ENCODE measurements at places on chromosomes 13 and 19.

- no peak for DNase-seq
These were observed 47.8 kb downstream of the UBL3 start for GRCh38 chr13:29802621-29803020.

GRCh38 chr13:51009597-51009996 is 100.0 kb downstream of the RNASEH2B start:
- DNase-seq: no peak

DNA sequence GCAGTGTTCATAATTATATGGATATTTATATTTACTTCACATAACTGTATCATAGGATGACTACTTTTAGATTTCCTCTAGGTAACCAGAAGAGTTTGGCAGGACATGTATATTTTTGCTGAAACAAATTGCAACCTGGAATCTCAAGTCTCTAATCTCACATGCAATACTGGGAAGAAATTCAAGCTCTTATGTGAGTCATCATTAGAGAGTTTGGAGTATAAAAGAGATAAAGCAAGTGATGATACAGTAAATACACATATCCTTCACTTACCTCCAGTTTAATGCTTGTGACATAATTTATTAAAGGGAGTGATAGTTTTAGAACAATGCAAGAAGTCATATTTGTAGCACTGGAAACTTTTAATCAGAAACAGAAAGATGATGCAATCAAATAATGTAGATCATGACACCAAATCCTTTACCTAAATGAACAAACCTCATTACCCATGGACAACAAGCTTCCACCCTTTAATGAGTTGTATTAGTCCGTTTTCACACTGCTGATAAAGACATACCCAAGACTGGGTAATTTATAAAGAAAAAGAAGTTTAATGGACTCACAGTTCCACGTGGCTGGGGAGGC is 15.8 kb upstream of the OR7A17 start:
- no peak for DNase-seq

DNA sequence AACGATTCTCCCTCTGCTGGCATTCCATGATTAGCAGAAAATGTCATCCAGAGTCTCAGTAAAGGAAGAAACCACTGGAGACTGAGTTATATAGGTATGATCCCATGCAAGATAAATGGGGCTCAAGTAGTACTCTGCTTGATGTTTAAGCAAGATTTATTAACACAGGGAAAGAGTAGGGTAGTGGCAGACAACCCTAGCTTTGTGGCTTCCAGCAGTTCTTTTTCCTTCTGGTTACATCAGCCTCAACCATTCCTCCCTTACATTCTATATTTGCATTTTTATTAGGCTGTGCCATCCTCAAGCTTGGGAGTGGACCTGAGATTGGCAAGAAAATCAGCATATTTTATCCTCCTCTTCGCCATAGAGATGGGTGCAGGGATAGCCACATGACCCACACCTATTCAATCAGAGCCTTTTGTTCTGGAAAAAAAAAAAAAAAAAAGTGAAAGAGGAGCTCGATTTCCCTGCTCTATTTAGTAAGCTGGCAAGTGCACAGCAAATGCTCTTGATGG is 402.1 kb downstream of the ZNF536 start:
- DNase-seq: no peak

DNA sequence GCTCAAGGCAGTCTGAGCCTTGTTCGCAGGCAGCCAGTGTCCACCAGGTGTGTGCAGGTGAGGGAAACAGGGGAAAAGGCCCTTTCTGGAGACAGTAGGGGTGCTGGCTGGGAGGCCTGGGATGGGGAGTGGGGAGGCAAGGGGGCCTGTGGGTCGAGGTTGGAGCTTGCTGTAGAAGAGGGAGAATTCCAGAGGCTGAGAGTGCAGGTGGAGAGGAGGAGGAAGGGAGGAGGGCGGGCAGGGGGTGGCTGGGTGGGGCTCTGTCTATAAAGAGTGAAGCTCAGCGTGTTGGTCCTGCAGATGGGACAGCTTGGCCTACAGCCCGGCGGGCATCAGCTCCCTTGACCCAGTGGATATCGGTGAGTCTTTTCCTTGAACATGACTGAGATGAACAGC is at the start of gene CCL25:
Gene CCL25 (plus strand): TSS at position 297 of the 396 bp plus-strand sequence. CDS start 290 bp downstream, outside the sequence.
- no peak for DNase-seq

DNA sequence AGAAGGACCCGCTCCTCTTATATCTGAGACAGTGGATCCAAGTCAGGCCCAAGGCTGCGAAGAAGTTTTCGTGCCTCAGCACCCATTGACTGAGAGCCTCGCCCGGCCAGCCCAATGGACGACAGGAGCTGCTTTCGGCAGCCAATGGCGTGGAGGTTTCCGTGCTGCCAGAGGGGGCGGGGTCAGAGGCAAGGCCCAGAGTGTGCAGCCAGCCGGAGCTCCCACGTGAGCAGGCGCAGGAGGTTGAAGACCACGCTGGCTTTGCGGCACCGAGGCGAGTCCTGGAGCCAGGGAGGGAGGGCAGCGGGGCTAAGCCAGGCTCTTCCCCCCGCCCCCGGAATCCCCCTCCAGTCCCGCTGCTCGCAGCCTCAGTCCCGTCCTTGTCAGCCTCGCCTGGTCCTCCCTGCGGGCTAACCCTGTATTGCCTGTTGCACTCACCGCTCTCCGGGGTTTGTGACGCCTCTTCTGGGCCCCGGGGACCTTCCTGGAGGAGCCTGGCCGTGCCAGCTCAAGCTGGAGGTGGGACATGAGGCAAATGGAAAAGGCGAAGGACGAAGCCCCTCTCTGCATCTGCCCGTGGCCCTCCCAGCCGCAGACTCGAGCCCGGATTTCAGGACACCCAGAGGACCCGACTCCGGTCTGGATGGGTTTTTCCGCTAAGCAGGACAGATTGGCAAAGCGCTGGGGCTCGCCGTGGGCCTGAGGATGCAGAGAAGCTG is 1.5 kb downstream of the IFNL4 start:
- no peak for DNase-seq

- peak; percentile 70 for DNase-seq
These were observed 2.3 kb upstream of the HAS1 start for GRCh38 chr19:51726049-51726448.

Data from astrocyte (in vitro differentiated cells and primary cell).